ENCODE measurements at places on chromosomes 16 and 17.

GRCh38 chr17:76208120-76208519, 32.2 kb downstream of the RNF157 start:
- no peak for DNase-seq

- DNase-seq: peak; percentile 63
These were observed 3.9 kb downstream of the ITGA2B start for GRCh38 chr17:44385287-44386181.

DNA sequence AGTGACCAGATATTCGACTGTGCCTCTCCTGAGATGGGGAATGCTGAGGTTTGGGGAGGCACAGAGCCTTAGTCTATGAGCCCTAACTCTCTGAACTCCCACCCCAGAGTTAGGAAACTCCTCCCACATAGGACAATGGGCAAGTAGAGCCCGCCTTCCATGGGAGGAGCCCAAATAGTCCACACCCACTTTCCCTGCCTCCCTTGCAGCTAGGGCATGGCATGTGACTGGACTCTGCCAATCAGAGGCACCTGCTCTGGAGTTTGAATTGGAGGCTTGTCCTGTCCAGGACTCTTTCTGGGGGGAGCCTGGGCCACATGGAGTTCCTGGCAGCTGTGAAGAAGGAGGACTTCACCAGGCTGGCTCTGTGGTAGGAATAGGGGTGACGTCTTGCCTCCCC, 48.4 kb downstream of the SOCS1 start:
- no peak for DNase-seq

DNA sequence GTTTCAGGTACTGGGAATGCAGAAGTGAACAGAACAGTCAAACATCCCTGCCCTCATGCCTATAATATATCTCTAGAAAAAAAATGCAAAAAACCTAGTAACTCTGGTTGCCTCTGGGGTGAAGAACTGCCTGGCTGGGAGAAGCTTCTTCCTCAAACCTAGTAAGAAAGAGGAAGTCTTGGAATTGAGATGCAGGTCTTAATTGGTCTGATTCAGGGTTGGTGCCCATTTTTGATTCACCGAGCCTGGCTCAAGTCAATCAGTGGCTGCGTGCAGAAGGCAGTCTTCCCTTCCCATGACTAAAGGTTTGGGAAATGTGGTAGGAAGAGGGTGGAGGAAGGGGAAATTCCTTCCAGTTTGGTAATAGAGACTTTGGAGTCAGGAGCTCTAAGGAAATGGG, 22.4 kb downstream of the CDRT15 start:
- DNase-seq: no peak

- DNase-seq: no peak
These were observed 260.6 kb upstream of the RPL38 start for GRCh38 chr17:73942703-73943415.

- DNase-seq: no peak
These were observed 395.8 kb downstream of the NPIPA8 start for GRCh38 chr16:17940584-17941364.

- DNase-seq: no peak
These were observed 24.7 kb downstream of the TMEM235 start for GRCh38 chr17:78255953-78256706.

- no peak for DNase-seq
These were observed 145.6 kb downstream of the ENGASE start for GRCh38 chr17:79220201-79220712.

DNA sequence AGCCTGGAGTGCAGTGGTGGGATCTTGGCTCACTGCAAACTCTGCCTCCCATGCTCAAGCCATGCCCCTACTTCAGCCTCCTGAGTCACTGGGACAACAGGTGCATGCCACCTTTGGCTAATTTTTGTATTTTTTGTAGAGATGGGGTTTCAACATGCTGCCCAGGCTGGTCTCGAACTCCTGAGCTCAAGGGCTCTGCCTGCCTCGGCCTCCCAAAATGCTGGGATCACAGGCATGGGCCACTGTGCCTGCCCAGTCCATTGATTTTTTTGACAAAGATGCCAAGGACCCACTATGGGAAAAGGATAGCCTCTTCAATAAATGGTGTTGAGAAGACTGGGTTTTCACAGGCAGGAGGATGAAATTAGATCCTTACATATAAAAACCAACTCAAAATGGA, 10.8 kb upstream of the ADCY7 start:
- no peak for DNase-seq

DNA sequence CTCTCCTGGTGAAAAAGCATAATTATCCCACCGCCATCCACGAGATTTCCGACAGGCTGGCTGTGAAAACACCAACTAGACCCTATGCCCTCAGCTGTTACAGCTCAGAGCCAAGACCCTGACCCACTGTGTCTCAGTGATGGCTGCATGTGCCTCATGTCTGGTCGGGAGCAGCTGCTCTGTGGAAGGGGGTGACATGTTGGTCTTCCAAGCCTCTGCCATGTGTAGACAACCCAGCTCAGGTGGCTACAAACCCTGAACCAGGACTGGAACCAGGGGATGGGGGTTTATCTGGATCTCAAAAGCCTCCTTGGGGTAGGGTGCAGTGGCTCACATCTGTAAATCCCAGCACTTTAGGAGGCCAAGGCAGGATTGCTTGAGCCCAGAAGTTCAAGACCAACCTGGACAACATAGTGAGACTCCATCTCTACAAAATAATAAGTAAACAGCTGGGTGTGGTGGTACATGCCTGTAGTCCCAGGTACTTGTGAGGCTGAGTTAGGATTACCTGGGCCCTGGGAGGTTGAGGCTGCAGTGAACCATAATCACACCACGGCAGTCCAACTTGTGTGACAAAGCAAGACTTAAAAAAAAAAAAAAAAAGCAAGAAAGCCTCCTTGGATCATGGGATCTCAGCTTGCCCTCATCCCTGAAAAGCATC, 220.3 kb downstream of the CPPED1 start:
- no peak for DNase-seq
